ENCODE measurements at places on chromosomes 2 and 18. TPM values are rescaled to one million over a fixed set of nuclear protein-coding genes. Genes with fewer than 3 reads are reported as not detected.

The KIAA2012 gene
- not detected for total RNA-seq

The YES1 gene
- 115 TPM for total RNA-seq

DNA sequence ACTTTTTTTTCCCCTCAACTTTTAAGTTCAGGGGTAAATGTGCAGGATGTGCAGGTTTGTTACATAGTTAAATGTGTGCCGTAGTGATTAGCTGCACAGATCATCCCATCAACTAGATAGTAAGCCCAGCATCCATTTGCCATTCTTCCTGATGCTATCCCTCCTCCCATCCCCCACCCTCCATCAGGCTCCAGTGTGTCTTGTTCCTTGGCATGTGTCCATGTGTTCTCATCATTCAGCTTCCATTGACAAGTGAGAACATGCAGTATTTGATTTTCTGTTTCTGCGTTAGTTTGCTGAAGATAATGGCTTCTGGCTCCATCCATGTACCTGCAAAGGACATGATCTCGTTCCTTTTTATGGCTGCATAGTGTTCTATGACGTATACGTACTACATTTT is 47.2 kb upstream of the STON1 start:
- H3K27me3 ChIP-seq = no peaks in the 10 kb centered on the region
- no peaks in the 10 kb centered on the region for H3K4me1 ChIP-seq
- H3K27ac ChIP-seq = peak overlapping the region; percentile 88
- no peak overlapping the region for H3K4me3 ChIP-seq

GRCh38 chr2:3730646-3731045 is 27.3 kb downstream of the DCDC2C start:
- no peak overlapping the region for H3K4me3 ChIP-seq
- no peak overlapping the region for H3K27ac ChIP-seq
- H3K36me3 ChIP-seq = no peaks in the 10 kb centered on the region
- DNase-seq = no peak

Measured in esophagus squamous epithelium (tissue), 5 donors.